NCI-H146 (cell line): ENCODE measurements at places on chromosomes 2 and 18.

- no peak for DNase-seq
Measured at GRCh38 chr2:64192664-64193105, 48.5 kb upstream of the PELI1 start.

- DNase-seq: no peak
Measured at GRCh38 chr2:225637259-225637658, 237.7 kb downstream of the NYAP2 start.

DNA sequence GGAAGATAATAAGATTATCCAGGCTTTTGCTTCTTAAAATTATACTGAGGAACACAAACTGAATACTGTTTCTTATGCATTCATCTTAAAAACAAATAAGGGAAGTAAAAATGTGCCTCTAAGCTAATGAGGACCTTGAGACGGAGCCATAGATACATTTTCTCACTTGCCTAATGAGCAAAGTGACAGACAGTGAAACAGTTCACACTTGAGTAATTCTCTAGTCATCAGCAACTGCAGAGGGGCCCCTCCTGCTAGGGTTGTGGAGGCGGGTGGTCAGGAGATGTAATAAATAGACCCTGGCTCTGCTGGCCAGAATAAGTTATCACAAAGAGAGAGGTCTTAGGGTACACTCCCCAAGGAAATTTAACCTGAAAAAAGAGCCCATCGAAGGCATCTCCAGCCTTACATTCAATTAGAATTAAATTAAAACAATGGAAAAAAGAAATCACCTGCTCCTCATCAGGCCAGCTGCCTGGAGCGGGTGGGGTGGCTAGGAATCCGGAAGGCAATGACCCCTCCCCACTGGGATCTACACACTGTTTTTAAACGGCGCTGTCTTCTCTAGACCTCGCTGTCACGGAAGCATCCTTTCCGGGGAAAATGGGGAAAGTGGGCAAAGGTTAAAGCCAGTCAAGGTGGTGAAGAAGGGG, 32.6 kb upstream of the INSIG2 start:
- no peak for DNase-seq

- no peak for DNase-seq
Measured at GRCh38 chr2:18991177-18992168, 366.9 kb downstream of the OSR1 start.

GRCh38 chr2:1742681-1743395, 1.5 kb downstream of the PXDN start:
- DNase-seq: no peak

- no peak for DNase-seq
Measured at GRCh38 chr2:227623226-227623625, 5.9 kb downstream of the SCYGR4 start.

DNA sequence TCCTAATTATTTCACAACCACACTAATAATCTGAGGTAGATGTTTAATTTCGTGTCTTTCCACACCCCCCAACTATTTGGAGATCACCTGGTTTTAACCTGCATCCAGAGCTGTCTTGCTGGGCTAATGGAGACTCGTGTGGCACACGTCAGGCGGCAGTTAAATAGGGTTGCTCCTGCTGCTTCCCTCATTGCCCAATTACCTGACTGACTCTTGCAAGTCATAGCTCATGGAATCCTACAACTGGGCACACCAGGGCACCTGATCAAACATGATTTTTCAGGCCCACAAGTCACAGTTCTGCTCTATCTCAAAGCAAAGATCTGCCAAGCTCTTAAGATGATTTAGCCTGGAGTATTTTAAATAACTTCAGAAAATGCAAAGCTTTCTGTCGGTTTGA, 1430.4 kb upstream of the ACVR2A start:
- DNase-seq: peak; percentile 33

- no peak for DNase-seq
Measured at GRCh38 chr2:214753455-214753854, 56.0 kb downstream of the BARD1 start.

GRCh38 chr2:54470266-54470938, 14.3 kb downstream of the SPTBN1 start:
- no peak for DNase-seq

DNA sequence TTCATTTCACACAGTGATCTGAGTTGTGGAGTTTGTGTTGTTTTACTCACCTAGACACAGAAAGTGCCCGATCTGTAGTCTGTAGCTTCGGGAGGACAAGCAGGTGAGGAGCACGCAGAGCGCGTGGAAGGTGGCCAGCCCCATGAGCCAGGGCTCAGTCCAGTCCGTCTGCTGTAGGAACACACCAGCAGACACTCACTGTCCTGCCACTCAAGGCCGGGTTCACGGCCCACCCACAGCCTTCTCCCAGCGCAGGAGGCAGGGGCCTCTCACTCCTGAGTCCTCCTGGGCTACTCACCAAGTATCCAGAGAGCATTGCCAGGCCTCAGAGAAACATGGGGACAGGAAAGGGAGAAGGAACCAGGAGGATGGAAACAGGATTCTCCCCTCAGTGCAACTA, 1.7 kb downstream of the TMEM18 start:
- DNase-seq: no peak

DNA sequence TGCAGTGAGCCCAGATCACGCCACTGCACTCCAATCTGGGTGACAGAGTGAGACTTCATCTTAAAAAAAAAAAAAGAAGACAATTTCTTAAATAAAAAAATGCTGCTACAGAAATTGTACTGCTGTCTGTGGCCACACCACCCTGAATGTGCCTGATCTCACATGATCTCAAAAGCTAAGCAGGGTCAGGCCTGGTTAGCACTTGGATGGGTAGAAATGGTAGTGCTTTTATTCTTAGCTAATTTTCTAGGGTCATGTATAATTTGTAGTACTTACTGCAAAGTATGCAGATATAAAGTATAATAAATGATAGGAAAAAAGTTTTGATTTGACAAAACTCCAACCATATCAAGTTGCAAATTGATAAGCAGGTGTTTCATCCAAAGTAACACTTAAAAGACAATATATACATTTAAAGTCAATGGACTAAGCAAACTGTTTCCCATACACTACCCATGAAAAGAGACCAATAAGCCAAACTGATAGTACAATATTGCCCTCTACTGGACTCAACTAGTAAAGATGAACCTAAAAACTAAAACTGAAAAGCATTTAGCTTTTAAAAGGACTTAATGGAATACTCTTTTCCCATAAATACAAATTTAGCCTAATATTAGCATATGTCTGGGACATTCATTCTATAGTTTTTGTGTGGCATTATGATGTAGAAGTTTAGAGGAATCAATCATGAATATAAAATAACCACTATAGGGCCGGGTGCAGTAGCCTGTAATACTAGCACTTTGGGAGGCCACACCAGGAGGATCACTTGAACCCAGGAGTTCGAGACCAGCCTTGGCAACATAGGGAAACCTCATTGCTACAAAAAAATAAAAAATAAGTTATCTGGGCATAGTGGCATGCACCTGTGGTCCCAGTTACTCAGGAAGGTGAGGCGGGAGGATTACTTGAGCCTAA, 18.6 kb upstream of the PEX13 start:
- peak; percentile 22 for DNase-seq

- no peak for DNase-seq
Measured at GRCh38 chr2:148561389-148561788, 83.2 kb upstream of the EPC2 start.

- DNase-seq: no peak
Measured at GRCh38 chr18:49699303-49699702, 114.0 kb downstream of the ACAA2 start.

DNA sequence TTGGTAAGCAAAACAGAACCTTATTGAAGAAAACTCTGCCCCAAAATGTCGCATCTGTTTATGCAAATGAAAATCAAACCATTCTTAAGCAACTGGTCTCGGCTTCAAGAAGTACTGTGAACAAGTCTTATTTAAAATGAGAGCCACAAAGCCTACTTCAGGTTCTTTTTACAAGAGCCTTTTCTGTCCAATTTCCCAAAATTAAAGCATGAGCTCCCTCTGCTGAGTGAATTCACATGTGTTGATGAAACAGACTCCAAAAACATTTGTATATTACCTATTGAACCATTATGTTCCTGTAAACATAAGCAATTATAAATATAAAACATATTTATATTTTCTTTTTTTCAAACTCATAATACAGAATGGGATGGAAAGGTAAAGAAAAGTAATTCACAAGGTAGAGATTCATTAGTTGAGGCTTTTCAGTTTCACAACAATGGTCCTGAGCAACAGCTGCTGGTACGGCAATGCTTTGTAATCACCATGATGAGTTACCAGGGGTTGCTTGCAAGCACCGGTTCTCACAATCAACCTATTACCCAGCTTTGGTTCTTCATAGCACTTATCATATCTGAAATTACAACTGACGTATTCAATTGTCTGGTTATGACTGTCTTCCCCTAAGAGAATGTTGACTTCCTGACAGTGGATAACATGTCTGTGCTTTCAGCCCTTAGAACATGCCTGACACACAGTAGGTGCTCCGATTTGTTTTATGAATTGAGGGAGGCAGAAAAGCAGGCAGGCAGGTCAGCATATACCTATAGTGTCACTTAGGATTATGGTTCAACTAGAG, 108.4 kb upstream of the BZW1 start:
- peak; percentile 15 for DNase-seq

DNA sequence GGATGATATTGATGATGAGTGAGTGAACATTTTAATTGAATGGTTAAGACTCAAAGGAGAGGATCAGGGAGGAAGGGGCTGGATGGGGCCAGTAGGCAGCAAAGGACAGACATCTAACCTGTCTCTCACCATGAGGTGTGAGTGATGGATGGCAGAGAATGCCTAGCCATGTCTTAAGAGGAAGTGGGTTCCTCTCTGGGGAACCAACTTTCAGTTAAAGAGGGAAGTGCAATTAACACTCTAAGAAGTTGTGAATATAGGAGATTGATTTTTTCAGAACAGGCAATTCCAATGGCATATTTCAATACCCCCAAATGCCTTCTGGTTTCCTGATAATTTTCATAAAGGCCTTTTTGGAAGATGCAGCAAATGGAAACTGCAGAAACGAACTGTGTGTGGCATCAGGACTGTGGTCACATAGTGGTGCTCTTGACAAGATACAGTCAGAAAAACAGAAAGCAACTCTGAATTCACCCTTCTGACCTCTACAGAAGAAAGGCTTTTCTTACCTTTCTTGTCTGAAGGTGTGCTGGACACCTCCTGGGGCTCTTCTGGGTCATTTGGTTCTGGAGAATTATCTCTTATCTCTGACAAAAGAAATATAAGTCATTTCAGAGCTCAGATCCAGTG, 10.2 kb downstream of the SP110 start:
- DNase-seq: no peak

- no peak for DNase-seq
Measured at GRCh38 chr2:160836755-160837154, 323.5 kb upstream of the TANK start.

- DNase-seq: no peak
Measured at GRCh38 chr2:27420996-27421395, 7.4 kb upstream of the NRBP1 start.

- DNase-seq: peak; percentile 5
Measured at GRCh38 chr2:166372046-166372445, 3.7 kb downstream of the SCN9A start.

- no peak for DNase-seq
Measured at GRCh38 chr2:25743132-25743830, 69.9 kb upstream of the DTNB start.

DNA sequence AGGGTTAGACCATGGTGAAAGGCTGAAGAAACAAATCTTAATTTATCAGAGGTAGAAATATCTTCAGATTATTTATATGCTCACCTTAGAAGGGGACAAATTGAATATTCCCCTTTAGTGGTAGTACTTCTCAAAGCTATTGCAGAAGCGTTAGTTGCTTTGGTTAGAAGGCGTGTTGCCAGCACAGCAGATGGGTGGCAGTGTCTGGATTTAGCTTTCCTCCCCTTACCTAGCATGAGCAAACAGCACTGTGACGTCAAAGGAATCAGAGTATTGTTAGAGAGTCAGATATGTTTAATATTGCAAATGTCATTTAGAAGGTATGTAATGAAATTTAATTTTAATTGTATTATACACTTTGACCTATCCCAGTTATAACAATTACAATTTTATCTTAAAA, 27.2 kb upstream of the GALR1 start:
- DNase-seq: no peak

DNA sequence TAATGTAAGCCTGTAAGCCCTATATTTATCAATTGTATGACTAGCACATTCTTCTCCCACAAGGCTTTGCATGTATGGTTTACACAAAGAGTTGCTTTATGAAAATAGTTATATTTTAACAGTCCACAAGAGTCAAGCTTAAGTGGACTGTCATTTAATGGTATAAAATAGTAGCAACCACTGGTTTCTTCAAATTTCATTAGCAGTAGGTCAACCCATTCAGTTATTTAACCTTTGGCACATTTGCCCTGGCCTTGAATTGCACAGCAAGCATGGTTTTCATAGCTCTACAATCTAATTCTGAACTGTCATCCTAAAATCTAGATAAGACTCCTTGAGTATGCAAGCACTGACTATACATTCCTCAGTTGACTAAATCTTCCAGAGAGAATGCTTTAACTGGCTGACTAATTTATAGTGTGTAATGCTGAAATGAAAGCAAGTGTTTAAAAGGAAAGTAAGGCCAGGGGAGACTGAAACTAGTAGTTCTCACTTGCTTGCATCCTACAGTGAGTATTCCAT, 1.8 kb downstream of the DPP4 start:
- no peak for DNase-seq

GRCh38 chr18:23498877-23499276, 4.4 kb upstream of the RMC1 start:
- peak; percentile 81 for DNase-seq

DNA sequence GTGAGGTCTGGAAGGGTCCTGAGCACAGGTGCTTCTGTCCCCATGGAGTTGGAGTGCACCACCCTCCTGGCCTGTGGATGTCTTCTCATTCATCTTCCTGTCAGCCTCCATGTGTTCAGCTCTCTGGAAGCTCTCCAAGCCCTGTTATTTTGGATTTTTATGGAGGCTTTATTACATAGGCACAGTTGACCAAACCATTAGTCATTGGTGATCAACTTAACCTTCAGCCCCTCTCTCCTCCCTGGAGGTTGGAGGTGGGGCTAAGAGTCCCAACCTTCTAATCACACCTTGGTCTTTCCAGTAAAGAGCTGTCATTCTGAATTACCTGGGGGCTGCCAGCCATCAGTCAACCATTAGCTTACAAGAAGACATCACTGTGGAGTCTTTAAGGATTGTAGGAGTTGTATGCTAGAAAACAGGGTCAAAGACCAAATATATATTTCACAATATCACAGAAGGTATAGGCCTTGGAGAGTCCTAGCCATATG, 7.5 kb upstream of the MCFD2 start:
- DNase-seq: no peak

DNA sequence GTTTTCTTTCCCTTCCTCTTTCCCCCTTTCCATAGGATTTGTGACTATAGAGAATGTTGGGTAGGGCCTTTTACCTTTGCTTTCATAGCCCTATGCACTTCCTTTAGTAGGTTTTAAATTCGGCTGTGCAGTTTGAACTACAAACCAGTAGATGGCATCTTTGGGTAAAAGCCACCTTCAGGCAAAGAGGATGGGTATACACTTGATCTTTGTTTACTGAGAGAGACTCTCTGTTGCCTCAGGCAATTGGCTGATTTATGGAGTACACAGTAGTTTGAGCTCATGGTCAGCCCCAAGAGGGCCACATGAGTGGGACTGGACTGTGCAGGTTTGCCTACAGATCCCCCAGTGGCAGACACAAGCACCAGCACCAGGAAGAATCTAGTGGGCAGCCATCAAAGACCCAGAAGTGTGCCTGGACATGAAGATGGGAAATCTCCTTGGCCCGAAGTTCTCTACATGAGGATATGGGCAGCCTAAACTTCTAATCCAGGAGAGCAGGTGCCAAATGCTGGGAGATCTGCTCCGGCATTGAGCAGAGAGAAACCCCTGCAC, 1304.3 kb upstream of the DDX18 start:
- DNase-seq: peak; percentile 33
